Heart right ventricle (tissue), 16 donors: ENCODE measurements at places on chromosomes 7 and 10. TPM values are rescaled to one million over a fixed set of nuclear protein-coding genes. Genes with fewer than 3 reads are reported as not detected.
A peak's percentile ranks its signal among the peaks of the same experiment; 100 is the strongest.

The LLCFC1 gene
- total RNA-seq = not detected

The GPRIN2 gene
- total RNA-seq = not detected

The SCRN1 gene
- total RNA-seq = 26.5 TPM

The PCGF5 gene
- 93.2 TPM for total RNA-seq

The PPP1R9A gene
- 35.0 TPM for total RNA-seq

The NKX1-2 gene
- total RNA-seq = not detected

The ATRNL1 gene
- 4.5 TPM for total RNA-seq

- no peak for DNase-seq
These were observed 57.9 kb downstream of the AKR1C4 start for GRCh38 chr10:5254488-5254887.

- no peak for DNase-seq
These were observed 98.3 kb downstream of the CDH23 start for GRCh38 chr10:71494980-71495381.

DNA sequence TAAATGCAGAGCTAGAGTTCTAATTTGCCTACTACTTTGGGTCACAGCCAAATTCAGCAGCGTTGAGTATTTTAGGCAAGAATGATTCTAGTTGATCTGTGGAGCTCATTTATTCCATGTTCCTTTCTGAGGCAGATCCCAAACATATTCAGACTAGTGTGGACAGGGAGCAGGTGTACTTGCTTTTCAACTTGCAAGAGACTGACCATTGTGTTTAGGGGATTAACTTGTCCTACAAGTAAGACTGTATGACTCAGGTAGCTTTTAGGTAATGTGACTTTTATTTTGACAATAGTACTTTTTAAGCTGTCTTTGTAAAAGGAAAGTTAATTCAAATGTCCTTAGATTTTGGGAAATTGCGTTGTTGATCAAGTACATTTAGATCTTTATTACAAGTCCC lies 285.5 kb downstream of the TWIST1 start:
- no peak for DNase-seq

DNA sequence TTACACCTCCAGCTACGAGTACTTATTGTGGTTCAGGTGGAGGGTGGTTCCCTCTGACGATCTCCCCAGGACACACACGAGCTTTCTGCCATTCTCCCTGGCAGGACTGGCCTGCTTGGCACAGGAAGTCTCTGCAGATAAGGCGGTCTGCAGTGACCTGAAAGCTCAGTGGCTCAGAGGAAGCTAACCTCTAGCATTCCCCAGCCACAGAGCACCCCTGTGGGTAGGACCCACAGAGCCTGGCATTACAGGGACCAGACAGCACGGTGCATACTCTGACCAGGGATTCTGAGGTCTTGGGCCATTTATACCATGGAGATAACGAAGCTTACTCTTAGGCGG lies 1.9 kb upstream of the GPR146 start:
- DNase-seq = no peak

DNA sequence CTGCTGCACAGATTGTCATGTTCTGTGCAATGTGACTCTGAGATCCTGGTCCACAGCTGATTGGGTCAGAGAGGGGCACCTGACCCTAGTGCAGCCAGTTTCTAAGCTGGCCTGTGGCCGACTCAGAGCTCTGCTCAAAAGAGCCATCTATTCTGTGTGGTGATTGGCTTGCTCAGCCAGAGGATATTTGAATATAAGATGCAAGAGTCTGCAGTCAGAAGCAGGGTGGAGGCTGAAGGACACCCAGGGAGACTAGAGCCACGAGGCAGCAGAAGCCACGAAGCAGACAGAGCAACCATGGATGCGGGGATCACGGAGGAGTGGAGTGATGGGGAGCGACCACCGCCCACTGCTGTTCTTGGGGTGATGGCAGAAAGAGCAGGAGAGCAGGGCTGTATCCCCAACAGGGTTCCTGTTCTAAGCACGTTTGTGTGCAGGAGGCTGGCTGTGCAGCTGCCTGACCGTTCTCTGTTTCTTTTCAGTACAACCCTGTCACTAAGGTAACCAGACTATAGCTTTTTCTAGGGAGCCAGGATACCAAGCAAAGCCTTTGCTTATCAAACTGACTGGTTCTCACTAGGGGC lies 19.5 kb upstream of the RHEB start:
- no peak for DNase-seq

GRCh38 chr10:89242345-89242684 lies 9.3 kb downstream of the LIPA start:
- DNase-seq = no peak

DNA sequence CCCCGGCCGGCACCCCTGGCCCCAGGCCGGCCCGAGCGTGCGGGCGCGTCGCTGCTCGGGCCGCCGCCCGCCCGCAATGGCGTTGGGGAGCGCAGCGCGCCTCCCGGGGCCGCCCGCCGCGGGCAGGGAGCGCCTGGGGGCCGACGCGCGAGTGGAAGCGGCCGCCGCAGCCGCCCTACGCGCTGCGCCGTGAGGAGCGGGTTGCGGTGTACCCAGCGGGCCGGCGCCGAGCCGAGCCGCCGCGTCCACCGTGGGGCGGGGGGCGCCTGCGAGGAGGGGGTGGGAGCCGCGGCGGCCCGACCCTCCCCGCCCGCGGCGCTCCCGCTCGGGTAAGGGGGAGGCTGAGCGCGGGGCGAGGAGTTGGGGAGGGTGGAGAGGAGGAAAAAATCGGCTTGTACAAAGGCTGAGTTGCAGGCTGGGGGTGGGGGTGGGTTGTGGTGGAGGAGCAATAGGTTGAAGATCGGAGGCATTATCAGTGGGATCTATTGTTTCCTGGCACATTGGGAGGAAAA lies 473 bp downstream of the PPP1R9A start:
- peak; percentile 4 for DNase-seq

DNA sequence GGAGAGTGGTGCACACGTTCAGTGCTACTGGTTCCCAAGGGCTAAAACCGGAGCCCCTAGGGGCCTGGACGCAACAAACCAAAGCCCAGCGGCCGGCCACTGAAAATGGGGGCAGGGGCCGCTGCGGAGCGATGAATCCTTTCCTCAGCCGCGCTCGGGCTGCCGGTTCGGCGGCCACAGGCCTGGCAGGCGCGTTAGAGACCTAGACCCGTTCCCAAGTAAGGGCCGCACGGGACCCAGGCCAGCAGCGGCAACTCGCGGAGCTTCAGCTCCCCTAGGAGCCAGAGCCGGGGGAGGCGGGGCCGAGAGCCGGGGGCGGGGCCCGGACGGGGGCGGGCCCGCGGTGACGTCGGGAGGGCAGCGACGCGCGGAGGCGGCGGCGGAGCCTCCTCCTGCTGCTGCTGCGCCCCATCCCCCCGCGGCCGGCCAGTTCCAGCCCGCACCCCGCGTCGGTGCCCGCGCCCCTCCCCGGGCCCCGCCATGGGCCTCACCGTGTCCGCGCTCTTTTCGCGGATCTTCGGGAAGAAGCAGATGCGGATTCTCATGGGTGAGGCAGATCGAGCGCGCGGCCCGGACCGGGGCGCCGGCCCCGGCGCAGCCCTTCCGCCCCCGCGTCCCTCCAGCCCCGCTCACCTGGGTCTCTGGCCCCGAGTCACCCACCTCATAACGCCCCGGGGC lies at the start of gene ARF5:
Gene ARF5, plus strand, starts transcription at position 393 of the 678 bp plus-strand sequence. Its CDS starts 88 bp downstream, at position 481.
- peak; percentile 93 for DNase-seq

GRCh38 chr10:12679636-12680035 lies 321.9 kb downstream of the CCDC3 start:
- DNase-seq = no peak

GRCh38 chr10:3926675-3927525 lies 141.9 kb upstream of the KLF6 start:
- no peak for DNase-seq

GRCh38 chr7:79434098-79434497 lies 19.4 kb downstream of the MAGI2 start:
- DNase-seq = no peak

DNA sequence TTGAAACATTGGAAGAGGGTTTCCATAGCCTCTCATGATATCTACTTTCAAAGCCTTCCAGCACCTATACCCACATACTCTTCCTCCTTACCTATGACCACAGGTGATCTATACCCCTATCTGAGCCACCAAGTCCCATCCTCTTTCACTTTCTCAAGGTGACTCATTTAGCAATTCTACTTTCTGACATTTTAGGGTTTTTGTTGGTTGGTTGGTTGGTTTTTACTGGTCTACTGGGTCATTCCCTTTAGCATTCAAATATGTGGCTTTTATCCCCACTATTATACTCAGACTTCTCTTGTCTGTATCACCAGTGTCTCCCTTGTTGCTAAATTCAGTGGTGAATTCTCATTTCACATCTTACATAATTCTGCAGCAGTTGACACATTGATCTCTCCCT lies 130.4 kb upstream of the STEAP4 start:
- DNase-seq = no peak
